ENCODE measurements at places on chromosomes 1 and 21.

- no peak for DNase-seq
- no peaks in the 10 kb centered on the region for H3K4me1 ChIP-seq
- no peak overlapping the region for H3K4me3 ChIP-seq
- no peak overlapping the region for H3K27ac ChIP-seq
Observed at GRCh38 chr1:148294116-148294807, 142.2 kb upstream of the NBPF11 start.

GRCh38 chr1:243959998-243960397 lies 91.1 kb upstream of the ZBTB18 start:
- DNase-seq: no peak
- H3K4me3 ChIP-seq: no peak overlapping the region
- H3K4me1 ChIP-seq: peaks cover 12% of the 10 kb centered on the region
- H3K36me3 ChIP-seq: no peaks in the 10 kb centered on the region
- H3K27me3 ChIP-seq: peaks cover 3% of the 10 kb centered on the region

GRCh38 chr1:12231276-12231595 lies 1.4 kb downstream of the VPS13D start:
- H3K27ac ChIP-seq: no peak overlapping the region
- H3K4me1 ChIP-seq: peaks cover 7% of the 10 kb centered on the region

- no peak overlapping the region for H3K4me3 ChIP-seq
- H3K4me1 ChIP-seq: peaks cover 31% of the 10 kb centered on the region
- no peak overlapping the region for H3K27ac ChIP-seq
- H3K27me3 ChIP-seq: no peaks in the 10 kb centered on the region
- no peak for DNase-seq
Observed at GRCh38 chr1:83928396-83928795, 70.5 kb downstream of the TTLL7 start.

GRCh38 chr1:110638058-110638457 lies 31.9 kb upstream of the KCNA2 start:
- no peak for DNase-seq
- H3K4me3 ChIP-seq: no peak overlapping the region
- no peak overlapping the region for H3K27ac ChIP-seq
- H3K4me1 ChIP-seq: no peaks in the 10 kb centered on the region

- H3K4me3 ChIP-seq: no peak overlapping the region
- H3K27ac ChIP-seq: no peak overlapping the region
- no peaks in the 10 kb centered on the region for H3K4me1 ChIP-seq
- H3K36me3 ChIP-seq: no peaks in the 10 kb centered on the region
Observed at GRCh38 chr1:198595765-198596164, 43.1 kb upstream of the PTPRC start.

DNA sequence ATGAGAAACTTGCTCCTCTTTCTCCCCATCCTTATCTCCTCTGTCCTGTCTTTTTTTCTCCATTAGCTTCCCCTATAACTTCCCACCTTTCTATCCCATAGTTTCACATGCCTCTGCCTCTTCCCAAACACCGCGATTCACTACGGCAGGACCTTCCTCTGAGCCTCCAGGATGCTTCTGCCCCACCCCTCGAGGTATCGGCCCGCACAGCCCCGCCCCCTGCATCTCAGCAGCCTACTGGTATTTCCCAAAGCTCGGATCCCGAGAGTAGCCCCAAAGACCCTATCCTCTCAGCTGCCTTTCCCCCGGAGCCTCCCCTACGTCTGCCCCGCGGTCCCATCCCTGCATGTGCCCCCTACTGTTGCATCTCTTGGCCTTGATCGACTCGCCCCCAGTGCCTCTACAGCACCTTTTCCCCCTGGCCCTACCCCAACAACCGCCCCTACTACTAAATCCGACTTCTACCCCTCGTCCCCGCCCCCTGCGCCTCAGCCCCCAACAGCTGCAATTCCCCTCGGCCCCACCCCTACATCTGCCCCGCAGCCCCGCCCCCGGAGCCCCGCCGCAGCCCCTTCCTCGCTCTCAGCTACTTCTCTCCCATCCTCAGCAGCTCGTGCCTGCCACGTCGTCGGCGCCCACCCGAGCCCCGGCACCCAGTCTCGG lies 512 bp downstream of the PIAS3 start:
- H3K4me3 ChIP-seq: peak overlapping the region; percentile 95
- peaks cover 8% of the 10 kb centered on the region for H3K27me3 ChIP-seq
- no peak overlapping the region for H3K27ac ChIP-seq
- H3K36me3 ChIP-seq: peaks cover 27% of the 10 kb centered on the region

- no peaks in the 10 kb centered on the region for H3K36me3 ChIP-seq
- DNase-seq: no peak
- H3K27me3 ChIP-seq: no peaks in the 10 kb centered on the region
- no peak overlapping the region for H3K4me3 ChIP-seq
- H3K27ac ChIP-seq: no peak overlapping the region
Observed at GRCh38 chr1:103783944-103784377, 34.3 kb downstream of the AMY1C start.

DNA sequence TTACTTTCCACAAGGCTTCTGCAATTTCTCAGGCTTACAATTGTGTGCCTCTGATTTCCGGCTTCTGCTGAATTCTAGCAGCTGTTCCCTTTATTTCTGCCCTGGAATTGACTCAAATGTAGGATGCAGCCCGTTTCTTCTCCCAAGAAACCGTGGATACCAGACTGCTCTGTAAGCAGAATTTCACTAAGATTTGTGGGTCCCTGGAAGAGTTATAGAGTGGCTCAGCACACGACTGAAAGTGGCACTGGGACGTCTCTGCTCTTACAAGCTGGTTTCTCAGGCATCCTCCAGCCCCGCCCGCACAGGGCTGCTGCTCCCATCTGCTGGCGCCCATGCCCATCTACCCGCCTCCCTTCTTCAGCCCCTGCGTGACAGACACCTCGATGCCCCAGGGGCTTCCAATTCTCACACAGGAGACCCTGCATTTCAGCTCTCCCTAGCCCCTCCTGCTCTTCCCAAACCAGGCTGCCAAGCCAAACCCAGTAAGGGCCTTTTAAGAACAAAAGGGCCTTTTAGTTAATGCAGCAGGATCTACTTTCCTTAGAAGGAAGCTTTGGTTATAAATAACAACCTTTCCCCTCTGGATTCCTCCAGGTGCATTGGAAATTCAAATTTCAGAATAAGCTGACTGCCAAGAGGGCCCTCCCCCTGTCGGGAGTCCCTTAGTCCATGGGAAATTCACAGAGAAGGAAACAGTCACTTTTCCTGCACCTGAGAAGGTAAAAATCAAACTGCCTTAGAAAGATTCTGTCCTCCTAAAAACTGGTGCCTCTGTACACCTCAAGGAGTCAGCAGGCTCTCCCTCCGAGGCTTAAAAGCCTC lies 45.4 kb upstream of the TENT5B start:
- no peak for DNase-seq
- H3K27me3 ChIP-seq: peaks cover 1% of the 10 kb centered on the region
- H3K36me3 ChIP-seq: no peaks in the 10 kb centered on the region
- H3K27ac ChIP-seq: no peak overlapping the region
- no peaks in the 10 kb centered on the region for H3K4me1 ChIP-seq

DNA sequence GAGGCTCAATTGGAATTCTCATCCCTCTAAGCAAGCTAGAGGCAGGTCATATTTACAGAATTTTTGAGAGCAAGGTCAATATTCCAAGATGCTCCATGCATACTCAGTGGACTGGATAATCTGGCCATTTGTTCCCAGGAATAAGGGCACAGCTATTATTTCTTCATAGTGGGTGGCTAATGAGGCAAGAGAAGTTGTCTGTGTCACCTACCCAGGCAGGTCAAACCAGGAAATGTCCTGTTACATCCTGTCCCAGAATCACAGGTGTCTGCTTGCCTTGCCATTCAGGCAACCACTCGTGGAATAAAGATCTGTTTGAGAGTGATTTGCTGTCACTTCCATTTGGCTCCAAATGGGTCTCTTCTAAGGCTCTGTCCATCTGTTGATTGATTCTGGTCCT lies 85.2 kb upstream of the ZP4 start:
- no peaks in the 10 kb centered on the region for H3K4me1 ChIP-seq
- H3K27me3 ChIP-seq: no peaks in the 10 kb centered on the region
- no peak overlapping the region for H3K4me3 ChIP-seq

GRCh38 chr21:24955275-24955961 lies 651.9 kb downstream of the MRPL39 start:
- H3K27ac ChIP-seq: no peak overlapping the region
- H3K27me3 ChIP-seq: no peaks in the 10 kb centered on the region
- no peak overlapping the region for H3K4me3 ChIP-seq
- H3K36me3 ChIP-seq: no peaks in the 10 kb centered on the region
- DNase-seq: no peak
- H3K4me1 ChIP-seq: no peaks in the 10 kb centered on the region

GRCh38 chr1:174996476-174996875 lies 3.3 kb upstream of the CACYBP start:
- H3K27me3 ChIP-seq: peaks cover 8% of the 10 kb centered on the region
- H3K4me3 ChIP-seq: no peak overlapping the region
- peaks cover 15% of the 10 kb centered on the region for H3K4me1 ChIP-seq
- H3K27ac ChIP-seq: no peak overlapping the region
- DNase-seq: no peak

- H3K27ac ChIP-seq: no peak overlapping the region
- H3K36me3 ChIP-seq: peaks cover 7% of the 10 kb centered on the region
- no peak for DNase-seq
- H3K27me3 ChIP-seq: peaks cover 4% of the 10 kb centered on the region
- H3K4me3 ChIP-seq: no peak overlapping the region
Observed at GRCh38 chr1:243731301-243731891, 118.6 kb downstream of the AKT3 start.

GRCh38 chr1:107637101-107637500 lies 327.9 kb downstream of the VAV3 start:
- no peaks in the 10 kb centered on the region for H3K4me1 ChIP-seq
- H3K27me3 ChIP-seq: no peaks in the 10 kb centered on the region
- no peak overlapping the region for H3K4me3 ChIP-seq

- no peaks in the 10 kb centered on the region for H3K36me3 ChIP-seq
- H3K27me3 ChIP-seq: no peaks in the 10 kb centered on the region
- H3K4me3 ChIP-seq: no peak overlapping the region
- H3K4me1 ChIP-seq: no peaks in the 10 kb centered on the region
- H3K27ac ChIP-seq: no peak overlapping the region
- DNase-seq: no peak
Observed at GRCh38 chr1:153526132-153526543, 9.7 kb downstream of the S100A6 start.

DNA sequence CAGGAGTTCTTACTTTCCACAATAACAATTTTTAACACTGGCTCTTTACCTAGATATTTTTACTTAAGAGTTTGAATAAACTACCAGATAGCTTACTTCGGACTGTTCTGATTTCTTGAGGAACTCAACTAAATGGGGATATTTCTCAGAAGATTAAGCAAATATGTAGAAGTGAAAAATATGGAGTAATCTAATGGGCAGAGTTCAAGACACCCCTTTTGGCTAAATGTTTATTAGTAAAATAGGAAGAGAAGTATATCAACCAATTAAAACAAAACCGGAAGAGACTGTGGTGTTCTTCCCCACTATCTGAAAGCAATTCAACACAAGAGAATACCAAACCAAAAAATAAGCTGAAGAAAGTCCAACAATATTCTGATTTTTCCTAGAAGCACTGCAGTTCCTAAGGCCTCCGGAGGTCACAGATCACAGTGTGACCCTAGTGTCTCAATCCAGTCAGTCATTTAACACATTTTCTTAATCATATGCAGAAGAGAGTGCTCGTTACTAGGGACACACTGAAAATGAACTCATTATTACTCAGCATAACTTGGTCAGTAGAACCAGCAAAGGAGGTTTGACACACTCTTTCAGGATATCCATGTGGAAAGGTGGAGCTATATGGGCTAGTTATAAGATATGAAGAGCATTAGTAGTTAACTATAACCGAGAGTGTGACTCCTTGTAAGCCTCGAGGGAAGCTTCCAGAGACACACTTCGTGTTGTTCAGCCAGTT lies 5.2 kb downstream of the SIPA1L2 start:
- H3K4me1 ChIP-seq: peaks cover 69% of the 10 kb centered on the region
- no peaks in the 10 kb centered on the region for H3K27me3 ChIP-seq
- H3K36me3 ChIP-seq: peaks cover 10% of the 10 kb centered on the region
- DNase-seq: no peak
- peak overlapping the region; percentile 16 for H3K4me3 ChIP-seq

GRCh38 chr1:209580577-209580976 lies 2.9 kb upstream of the CAMK1G start:
- no peak overlapping the region for H3K4me3 ChIP-seq
- H3K36me3 ChIP-seq: no peaks in the 10 kb centered on the region
- no peak overlapping the region for H3K27ac ChIP-seq
- H3K27me3 ChIP-seq: no peaks in the 10 kb centered on the region
- no peaks in the 10 kb centered on the region for H3K4me1 ChIP-seq

DNA sequence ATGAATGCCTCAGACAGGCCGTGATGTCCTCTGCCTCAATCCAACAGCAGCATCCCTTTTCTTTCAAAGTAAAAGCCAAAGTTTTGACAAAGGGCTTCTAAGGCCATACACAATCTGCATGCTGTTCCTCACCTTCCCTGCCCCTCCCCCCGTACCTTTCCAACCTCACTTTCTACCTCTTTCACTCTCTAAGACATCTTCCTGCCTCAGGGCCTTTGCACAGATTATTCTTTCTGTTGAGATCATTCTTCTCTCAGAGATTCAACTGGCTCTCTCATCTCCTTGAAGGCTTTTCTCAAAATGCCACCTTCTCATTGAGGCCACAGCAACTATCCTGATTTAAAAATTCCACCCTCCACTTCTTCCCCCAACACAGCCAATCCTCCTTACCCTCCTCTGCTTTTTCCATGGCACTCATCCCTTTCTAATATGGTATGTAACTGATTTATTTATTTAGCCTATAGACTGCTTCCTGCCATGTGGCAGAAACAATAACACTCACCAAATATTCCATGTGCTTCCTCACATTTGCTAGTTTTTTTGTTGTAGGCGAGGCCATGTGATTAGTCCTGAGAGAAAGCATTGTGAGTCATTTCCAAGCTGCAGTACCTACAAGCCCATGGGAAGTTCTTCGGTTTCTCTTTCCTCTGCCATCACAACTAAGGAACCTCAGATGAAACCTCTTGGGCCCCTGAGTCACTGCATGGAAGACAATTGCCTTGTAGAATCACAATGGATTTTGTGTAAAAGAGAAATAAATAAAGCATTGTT lies 58.7 kb upstream of the GADD45A start:
- H3K4me3 ChIP-seq: no peak overlapping the region
- H3K27me3 ChIP-seq: no peaks in the 10 kb centered on the region
- no peak overlapping the region for H3K27ac ChIP-seq
- peaks cover 4% of the 10 kb centered on the region for H3K36me3 ChIP-seq

DNA sequence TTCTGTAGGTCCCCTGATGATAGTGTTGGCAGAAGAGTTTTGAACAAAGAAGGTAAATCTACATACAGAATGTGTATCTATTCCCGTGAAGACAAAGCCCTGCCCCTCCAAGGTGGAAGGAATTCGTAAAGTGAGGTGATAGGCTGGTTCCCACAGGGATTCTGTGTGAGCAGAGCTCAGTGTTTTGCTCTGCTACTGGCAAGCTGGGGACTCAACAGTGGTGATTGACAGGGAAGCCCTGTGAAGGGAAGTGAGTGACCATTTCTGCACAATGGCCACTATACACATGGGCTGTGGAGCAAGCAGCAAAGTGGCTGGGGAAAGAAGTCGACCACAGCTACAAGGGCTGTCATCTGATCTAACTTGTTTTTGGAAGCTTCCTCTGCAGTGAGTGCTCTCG lies 90.0 kb upstream of the LRRN2 start:
- no peak overlapping the region for H3K27ac ChIP-seq
- no peaks in the 10 kb centered on the region for H3K36me3 ChIP-seq
- H3K4me3 ChIP-seq: no peak overlapping the region
- H3K27me3 ChIP-seq: peaks cover 1% of the 10 kb centered on the region
- no peak for DNase-seq

- no peaks in the 10 kb centered on the region for H3K36me3 ChIP-seq
- no peak overlapping the region for H3K4me3 ChIP-seq
- H3K27me3 ChIP-seq: no peaks in the 10 kb centered on the region
- no peak overlapping the region for H3K27ac ChIP-seq
Observed at GRCh38 chr1:82818586-82818985, 1017.9 kb downstream of the ADGRL2 start.

Measured in endothelial cell (in vitro differentiated cells).